ELR (cell line): ENCODE measurements at places on chromosomes 1 and 21.

DNA sequence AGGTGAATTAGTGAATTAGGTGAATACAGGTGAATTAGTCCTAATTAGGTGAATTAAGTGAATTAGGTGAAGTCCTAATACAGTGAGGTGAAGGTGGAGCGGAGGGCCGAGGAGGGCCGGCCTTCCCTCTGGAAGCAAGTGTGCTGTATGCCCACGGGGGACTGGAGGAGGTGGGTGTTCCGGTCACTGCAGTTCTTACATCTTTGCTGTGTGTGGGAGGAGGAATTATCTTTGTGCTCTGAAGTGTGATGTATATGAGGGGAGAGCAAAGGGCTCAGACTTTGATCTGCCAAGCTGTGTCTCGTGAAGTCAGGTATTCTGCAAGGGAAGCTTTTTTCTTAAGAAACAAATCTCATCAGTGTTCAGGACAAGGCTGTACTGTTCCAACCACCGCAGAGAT is 45.4 kb downstream of the AGPAT3 start:
- DNase-seq, result no peak

- no peak for DNase-seq
Measured at GRCh38 chr1:229130028-229130668, 140.8 kb upstream of the RAB4A start.

GRCh38 chr1:114345930-114346479 is 165.0 kb downstream of the TRIM33 start:
- no peak for DNase-seq

GRCh38 chr1:151056149-151056548 is 3.3 kb downstream of the CDC42SE1 start:
- DNase-seq, result no peak

GRCh38 chr1:54287801-54288211 is 87.8 kb downstream of the MRPL37 start:
- DNase-seq, result no peak

- DNase-seq, result peak; percentile 41
Measured at GRCh38 chr1:89938171-89939055, 56.5 kb upstream of the ZNF326 start.

DNA sequence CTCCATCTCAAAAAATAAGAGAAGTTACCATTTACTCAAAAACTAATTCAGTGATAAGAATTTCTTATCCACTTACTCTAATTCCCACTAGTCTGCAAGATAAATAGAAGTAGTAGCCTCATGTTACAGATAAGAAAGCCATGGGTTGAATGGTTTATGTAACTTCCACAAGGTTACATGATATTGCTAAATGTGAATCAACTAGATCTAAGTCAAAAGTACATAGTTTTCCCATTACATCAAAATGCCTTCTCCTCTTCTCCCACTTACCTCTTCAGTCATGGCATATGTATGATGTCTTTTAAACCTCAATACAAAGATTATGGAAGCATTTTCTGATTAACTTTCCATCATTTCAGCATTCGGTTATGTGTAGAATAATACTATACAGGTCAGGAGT is 108.5 kb downstream of the ASH1L start:
- no peak for DNase-seq
